Activated CD4-positive, alpha-beta T cell treated with anti-CD3 and anti-CD28 coated beads, Interleukin-2, amount 50 U/mL, for 1 hour (primary cell): ENCODE measurements at places on chromosomes 1 and 21.

GRCh38 chr1:7550981-7551380 lies 220.1 kb upstream of the VAMP3 start:
- no peak for DNase-seq

GRCh38 chr1:94309216-94309615 lies 71.8 kb upstream of the ARHGAP29 start:
- DNase-seq, result no peak

DNA sequence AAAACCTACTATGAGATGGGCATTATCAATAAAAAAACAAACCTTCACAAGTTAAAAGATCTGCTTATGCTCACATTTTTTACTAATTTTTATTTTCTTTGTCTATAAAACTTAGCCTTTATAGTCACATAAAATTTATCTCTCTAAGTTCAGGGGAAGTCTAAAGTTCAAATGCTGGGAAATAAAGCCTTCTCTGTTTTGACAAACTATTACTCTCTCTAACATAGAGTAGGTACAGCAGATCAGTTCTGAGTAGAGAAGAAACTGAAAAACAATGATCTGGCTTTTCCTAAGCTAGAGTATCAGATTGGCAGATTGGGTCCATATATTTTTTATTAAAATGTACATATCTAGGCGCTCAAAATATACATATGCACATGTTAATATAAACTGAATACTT lies 31.2 kb downstream of the C1orf141 start:
- DNase-seq, result no peak

DNA sequence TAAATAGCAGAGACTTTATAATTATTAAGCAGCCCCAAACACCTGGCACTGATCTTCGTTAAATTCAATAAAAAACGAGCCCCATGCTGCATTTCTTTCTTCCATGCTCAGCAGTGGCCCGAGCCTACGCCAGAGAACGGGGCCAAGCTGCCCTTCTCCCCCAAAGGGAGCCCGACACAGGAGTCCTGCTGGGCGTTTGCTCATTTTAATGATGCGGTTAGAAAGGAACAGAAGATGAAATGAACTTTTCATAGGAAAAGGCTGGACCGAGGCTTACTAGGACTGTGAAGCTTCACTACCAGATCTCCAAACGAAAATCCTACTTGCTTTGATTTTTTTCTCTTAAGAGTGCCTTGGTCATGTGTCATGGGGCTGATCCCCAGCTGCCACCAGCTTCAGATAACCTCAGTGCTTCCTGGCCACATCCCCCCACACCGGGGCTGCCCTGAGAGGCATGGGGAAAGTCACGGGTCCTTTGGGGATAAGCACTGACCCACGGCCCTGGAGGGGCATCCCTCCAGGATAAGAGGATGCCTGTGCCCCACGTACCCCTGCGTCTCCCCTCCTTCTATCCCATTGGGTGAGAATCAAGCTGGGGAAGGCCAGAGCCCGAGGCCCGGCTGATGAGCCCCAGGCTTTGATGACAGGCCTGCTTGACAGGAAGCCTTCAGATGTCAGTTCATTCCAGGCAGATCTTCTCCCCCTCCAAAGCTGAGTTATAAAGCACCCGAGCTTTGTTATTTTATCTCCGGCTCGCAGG lies 34.2 kb downstream of the PGBD5 start:
- DNase-seq, result no peak

DNA sequence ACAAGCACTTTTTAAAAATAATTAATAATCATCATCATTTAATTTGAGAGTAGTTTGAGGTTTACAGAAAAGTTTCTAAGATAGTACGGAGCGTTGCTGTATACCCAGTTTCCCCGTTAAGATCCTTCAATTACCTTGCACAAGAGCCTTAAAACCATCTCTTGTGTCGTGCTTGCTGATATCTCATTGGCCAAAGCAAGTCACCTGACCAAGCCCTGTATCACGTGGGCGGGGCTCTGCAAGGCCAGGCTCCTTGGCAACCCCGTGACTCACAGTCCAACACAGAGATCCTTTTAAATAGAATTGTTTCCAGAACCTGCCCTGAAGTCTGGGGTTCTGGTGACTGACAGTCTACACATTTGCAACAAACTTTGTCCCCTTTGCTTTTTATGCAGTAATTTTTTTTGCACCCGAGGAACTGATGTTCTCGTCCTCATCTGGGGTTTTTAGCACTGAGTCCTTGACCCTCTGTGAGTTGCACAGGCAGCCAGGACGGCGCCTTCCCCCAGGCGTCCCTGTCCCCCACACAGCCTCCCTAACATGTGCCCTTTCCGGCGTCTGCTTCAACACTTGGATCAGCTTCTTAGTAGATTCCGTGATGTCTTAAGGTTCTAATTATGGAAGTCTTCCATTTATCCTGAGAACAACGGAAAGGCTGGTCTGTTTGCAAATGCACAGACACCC lies 183.3 kb upstream of the TMEM51 start:
- no peak for DNase-seq
